ENCODE measurements at places on chromosomes 7 and 10. TPM values are rescaled to one million over a fixed set of nuclear protein-coding genes. Genes with fewer than 3 reads are reported as not detected.

Gene TMEM236
- total RNA-seq, result 0.32 TPM

Gene RELN
- 899 TPM for total RNA-seq

Gene ODAD2
- total RNA-seq, result 1.0 TPM

Gene CPA2
- not detected for total RNA-seq

Gene SEMA3D
- 0.32 TPM for total RNA-seq

Gene SPDYE11
- total RNA-seq, result not detected

Gene TMEM130
- total RNA-seq, result not detected

Gene HHEX
- total RNA-seq, result 66.4 TPM

Gene ATOH7
- not detected for total RNA-seq

Gene ZNF467
- 2.7 TPM for total RNA-seq

Gene CPED1
- total RNA-seq, result 2.2 TPM

Gene TFPI2
- 81.8 TPM for total RNA-seq

Gene FAM25A
- not detected for total RNA-seq

Gene SKIDA1
- total RNA-seq, result 0.97 TPM

Gene ERVW-1
- total RNA-seq, result not detected

Gene PCLO
- 4.5 TPM for total RNA-seq

Gene TRIM8
- total RNA-seq, result 72.8 TPM

Gene AGMO
- total RNA-seq, result 1.9 TPM

Gene HPSE2
- not detected for total RNA-seq

Gene GIMAP8
- total RNA-seq, result 102 TPM
